ENCODE measurements at places on chromosomes 16 and 17. TPM values are rescaled to one million over a fixed set of nuclear protein-coding genes. Genes with fewer than 3 reads are reported as not detected.

The TBC1D28 gene
- total RNA-seq = not detected

The MLKL gene
- total RNA-seq = 5.6 TPM

The DLX4 gene
- total RNA-seq = not detected

DNA sequence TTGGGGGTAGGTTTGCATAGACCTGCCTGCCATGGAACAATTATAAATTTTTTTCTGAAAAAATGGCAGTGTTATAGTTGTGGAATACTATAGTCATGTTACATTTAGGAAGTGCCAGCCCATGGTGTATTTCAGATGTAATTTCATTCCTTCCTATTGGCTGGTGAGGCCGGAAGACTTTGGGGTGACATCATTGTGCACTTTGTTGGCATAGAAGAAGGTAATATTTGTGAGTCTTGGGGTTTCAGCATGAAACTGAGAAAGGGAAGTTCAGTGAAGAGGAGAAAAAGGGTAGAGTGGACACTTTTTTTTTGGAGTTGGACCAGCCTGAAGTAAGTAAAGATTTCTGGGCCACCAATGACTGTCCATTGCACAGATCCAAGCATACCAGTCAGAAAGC, 16.0 kb upstream of the HEATR6 start:
- no peak for DNase-seq

The ITGAD gene
- total RNA-seq = not detected

The WNT9B gene
- 0.84 TPM for total RNA-seq

- DNase-seq = no peak
Measured at GRCh38 chr17:75313941-75314551, 24.8 kb upstream of the SLC25A19 start.

The ICAM2 gene
- total RNA-seq = not detected

GRCh38 chr17:81298991-81299738, 4.1 kb upstream of the SLC38A10 start:
- DNase-seq = no peak

- no peak for DNase-seq
Measured at GRCh38 chr16:11138769-11139325, 117.2 kb downstream of the SOCS1 start.

- DNase-seq = no peak
Measured at GRCh38 chr17:74779948-74780400, 3.8 kb upstream of the NAT9 start.

The MAP3K3 gene
- total RNA-seq = 28.3 TPM

All from astrocyte (in vitro differentiated cells and primary cell).